Cerebellar nuclear complex (tissue), 1 donor: ENCODE measurements at places on chromosomes 12 and 14.

- DNase-seq: no peak
Observed at GRCh38 chr14:38762845-38763244, 340.2 kb downstream of the SEC23A start.

GRCh38 chr12:75270157-75270556, 60.0 kb downstream of the CAPS2 start:
- DNase-seq: no peak

DNA sequence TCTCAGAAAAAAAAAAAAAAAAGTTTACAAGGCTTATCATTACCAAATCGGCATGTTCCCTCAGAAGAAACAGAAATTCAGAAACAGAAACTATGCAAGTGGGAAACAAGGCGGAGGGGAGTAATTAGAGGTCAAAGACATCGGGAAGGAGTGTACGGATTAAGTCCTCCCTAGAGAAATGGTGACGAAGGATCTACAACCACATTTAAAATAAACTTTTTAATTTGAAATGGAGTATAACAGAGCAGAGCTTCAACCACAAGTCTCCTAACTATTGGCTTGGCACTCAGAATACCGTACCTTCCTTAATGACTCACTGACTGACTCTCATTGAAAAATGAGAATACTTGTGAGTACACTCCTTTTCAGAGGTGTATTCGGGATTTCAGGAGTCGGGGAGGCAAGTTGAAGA, 908 bp downstream of the ENTPD5 start:
- DNase-seq: no peak

GRCh38 chr12:12958886-12959285, 6.9 kb upstream of the GPRC5D start:
- DNase-seq: no peak

- DNase-seq: no peak
Observed at GRCh38 chr12:111249018-111249370, 119.9 kb downstream of the PHETA1 start.

- DNase-seq: no peak
Observed at GRCh38 chr12:28453686-28454085, 263.4 kb downstream of the CCDC91 start.

DNA sequence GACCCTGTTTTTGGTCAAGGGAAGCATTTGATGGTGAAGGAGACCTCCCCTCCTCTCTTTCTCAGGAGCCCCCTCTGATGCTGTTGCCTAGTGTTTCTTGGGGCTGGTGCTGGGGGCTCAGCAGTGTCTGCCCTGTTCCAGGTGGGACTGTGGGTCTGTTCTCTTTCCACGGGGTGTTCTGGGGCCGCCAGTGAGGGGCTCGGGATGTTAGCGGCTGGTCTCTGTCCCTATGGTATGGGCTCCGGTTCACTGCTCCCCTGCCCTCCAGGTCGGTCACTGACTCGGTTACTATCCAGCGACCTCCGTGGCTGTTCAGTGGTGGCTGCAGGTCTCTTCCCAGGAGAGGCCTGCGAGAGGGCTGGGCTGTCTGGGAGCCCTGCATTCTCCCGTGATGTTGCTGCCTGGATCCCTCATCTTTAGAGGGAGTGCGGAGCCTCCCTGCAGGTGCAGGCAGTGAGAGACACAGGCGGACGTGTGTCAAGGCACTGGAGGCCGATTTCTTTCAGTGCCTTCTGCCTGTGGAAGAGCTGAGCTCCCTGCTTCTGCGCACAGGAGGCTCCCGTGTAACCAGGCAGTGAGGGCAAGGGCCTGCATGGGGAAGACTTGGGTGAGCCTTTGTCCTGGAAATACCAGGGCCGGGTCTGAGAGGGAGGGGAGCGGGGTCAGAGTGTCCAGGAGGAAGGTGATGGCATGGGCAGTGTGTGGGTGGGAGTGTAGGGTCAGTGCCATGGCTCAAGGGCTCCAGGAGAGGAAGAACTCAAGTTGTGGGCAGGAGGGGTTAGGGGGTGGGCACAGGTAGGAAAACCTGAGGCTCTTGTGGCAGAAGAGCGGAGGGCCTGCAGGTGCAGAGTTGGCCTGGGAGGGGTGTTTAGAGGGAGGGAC, 362.6 kb downstream of the TMEM121 start:
- DNase-seq: no peak

DNA sequence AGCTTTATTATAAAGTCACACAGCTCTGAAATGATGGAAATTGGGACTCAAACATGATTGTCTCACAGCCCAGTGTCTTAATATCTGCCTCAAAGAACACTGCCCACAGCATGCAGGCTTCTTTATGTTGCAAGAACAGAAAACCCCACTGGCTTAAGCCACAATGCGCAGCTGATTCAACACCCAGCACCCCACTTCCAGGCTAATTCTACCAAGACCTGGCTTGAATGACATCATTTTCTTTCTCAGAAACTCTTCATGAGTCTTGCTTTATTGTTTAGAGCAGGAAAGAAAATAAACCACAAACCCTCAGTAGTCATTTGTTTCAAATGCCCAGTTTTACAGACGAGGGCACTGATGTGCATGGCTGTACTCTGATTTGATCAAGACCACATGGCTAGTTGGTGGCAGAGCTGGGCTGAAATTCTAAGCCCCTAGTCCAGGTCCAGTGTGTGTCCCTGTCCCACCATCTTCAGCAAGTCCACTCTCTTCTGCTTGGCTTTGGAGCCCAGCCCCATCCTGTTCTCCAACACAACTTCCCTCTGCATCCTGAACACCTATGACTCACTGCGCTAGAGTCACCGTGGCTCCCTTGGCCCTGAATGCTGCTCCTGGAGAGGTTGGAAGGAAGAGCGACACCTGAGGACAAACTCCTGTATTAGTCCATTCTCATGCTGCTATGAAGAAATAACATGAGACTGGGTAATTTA, 50.3 kb upstream of the SRSF5 start:
- DNase-seq: peak; percentile 66

DNA sequence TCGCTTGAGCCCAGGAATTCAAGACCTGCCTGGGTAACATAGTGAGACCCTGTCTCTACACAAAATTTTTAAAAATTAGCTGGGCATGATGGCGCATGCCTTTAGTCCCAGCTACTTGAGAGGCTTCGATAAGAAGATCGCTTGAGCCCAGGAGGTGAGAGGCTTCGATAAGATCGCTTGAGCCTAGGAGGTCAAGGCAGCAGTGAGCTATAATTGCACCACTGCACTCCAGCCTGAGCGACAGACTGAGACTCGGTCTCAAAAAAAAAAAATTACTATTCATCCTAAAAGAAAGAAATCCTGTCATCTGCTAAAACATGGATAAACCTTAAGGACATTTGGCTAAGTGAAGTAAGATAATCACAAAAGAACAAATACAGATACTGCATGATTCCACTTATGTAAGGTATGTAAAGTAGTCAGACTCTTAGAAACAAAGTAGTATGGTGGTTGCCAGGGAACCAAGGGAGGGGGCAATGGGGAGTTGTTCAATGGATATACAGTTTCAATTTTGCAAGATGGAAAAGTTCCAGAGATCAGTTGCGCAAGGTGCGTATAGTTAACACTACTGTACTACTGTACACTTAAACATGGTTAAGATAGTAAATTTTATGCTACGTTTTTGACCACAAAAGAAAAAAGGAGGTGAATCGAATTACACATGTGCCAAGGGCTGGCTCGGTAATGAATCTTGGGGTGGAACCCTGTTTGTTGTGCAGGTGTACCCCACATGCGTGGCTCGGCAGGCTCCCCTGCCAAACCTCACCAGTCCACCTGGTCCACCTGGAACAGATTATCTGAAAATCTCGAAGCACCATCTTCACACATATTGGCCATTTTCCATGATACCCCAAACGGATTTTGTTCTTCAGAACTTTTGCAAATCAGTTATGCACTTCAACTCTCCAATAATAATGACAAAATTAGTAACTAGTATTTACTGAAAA, 18.3 kb upstream of the ATP2A2 start:
- no peak for DNase-seq
